ENCODE measurements at places on chromosomes 1 and 21.

GRCh38 chr1:41908288-41908895, 10.3 kb downstream of the HIVEP3 start:
- no peak for DNase-seq

GRCh38 chr21:16534408-16535101, 804.8 kb downstream of the USP25 start:
- peak; percentile 46 for DNase-seq

GRCh38 chr1:16367258-16367967, 371 bp downstream of the SZRD1 start:
- peak; percentile 99 for DNase-seq

GRCh38 chr1:201539561-201540431, 869 bp downstream of the NAV1 start:
- DNase-seq, result peak; percentile 82

DNA sequence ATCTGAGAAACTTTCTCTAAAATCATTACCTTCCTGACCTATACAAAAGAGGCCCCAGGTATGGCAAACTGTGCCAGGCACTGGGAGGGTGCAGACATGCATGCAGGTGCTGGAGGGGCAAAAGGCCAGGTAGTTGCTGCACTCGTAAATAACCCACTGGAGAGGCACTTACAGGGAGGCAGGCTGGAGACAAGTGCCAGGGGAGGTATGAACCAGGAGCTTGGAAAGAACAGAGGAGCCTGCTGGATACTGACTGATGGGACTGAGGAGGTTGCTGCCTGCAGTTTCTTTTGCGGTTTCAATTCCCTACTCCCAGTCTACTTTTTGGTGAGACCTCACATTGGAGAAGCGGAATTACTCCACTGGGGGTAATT, 113.9 kb downstream of the DSCAM start:
- no peak for DNase-seq

DNA sequence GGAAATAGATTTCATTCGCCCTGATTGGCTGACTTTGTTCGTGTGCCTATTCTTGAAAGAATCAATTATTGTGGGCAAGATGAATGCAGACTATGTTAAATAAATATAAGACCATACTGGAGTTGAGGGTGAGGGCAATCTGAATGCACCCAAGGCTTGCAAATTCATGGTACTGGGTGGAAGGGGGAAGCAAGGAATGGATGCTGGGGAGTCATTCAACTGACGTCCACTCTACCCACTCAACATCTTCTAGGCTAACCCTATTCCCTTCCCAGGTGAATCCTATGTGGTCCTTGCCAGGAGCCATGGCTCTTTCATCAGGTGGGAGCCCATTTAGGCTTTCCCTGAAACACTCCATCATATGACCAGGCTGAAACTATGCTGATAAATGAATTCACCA, 5.7 kb upstream of the CYP4B1 start:
- no peak for DNase-seq

- no peak for DNase-seq
Observed at GRCh38 chr1:166884040-166884642, 8.1 kb upstream of the TADA1 start.

DNA sequence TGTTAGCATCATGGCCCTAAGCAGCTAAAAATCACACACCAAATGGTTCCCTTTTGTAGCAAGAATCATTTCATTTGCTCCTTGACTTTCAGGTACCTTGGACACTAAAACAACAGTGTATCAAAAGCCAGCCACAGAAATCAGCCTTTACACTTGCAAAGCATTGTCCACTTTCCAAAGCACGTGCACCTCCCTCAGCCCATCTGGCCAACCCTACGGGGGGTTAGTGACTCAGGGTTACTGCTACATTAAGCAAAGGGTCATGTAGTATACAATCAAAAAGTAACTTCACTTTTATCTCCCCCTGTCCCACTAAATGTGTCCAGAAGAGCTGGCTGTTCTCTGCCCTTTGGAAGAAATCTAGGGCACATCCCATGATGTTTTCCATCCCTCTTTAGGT, 149.7 kb downstream of the HIVEP3 start:
- DNase-seq, result no peak

- no peak for DNase-seq
Observed at GRCh38 chr21:45831991-45832740, 149.4 kb upstream of the COL6A1 start.

- DNase-seq, result no peak
Observed at GRCh38 chr1:165431079-165431478, 13.8 kb downstream of the RXRG start.

GRCh38 chr1:150008699-150009098, 1.8 kb downstream of the OTUD7B start:
- no peak for DNase-seq

DNA sequence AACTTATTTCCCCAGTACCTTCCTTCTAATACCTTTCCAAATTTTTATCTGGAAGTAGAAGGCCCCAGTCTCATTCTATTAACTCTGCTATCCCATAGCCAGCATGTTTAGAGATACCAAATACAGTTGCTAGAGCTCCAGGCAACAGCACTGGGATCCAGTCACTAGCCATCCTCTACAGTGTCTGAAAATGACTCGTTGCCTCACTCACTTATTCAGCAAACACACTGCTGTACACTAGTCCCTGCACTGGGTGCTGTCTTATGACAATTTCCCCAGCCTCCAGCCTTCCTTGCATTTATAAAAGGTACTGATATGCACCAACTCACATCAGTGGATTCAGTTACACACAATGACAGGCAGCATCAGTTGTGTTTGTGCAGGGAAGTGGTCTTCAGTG, 179.0 kb downstream of the DSCAM start:
- no peak for DNase-seq

GRCh38 chr1:204454476-204454875, 40.1 kb downstream of the PIK3C2B start:
- DNase-seq, result no peak

- no peak for DNase-seq
Observed at GRCh38 chr1:207454046-207454964, at the start of gene CR2. CR2 (plus strand) TSS chr1:207454328; CDS start chr1:207454419, 91 bp downstream.

- DNase-seq, result no peak
Observed at GRCh38 chr1:206657751-206658150, 22.4 kb downstream of the DYRK3 start.

DNA sequence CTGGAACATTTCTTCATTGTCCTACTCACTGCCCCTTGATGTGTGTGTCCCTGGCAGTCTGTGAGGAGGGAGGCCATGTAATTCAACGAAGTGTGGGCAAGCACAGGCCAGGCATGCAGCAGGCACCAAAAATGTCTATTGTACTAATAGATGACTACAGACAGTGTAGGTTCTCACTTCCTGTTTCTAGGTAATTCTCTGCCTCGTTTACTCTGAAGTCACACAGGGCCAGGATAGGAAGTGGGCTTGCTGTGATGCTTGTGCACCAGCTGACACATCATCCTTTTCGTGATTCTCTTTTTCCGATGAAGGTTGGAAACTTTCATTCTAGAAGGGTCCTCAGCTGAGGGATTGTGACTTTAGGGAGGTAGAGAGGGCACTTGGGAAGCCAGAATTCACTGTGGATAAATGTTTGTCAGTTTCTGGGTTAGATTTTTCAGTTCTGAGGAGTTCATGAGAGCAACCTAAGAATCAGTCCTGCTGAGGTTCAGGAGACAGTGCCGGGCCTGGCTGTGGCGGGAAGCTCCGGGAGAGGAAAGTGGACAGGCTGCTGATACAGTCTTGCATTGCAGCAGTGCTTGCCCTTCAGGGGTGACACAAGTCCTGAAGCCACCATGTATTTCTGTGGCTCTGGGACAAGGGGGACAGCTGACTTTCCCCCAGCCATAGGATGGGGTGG, 4.3 kb upstream of the CSF1 start:
- no peak for DNase-seq
